ENCODE measurements at places on chromosomes 3 and 15. TPM values are rescaled to one million over a fixed set of nuclear protein-coding genes. Genes with fewer than 3 reads are reported as not detected.
A peak's percentile ranks its signal among the peaks of the same experiment; 100 is the strongest.

GRCh38 chr15:39215015-39215414, 365.9 kb upstream of the THBS1 start:
- no peak for DNase-seq

GRCh38 chr15:94858449-94858848, 627.1 kb downstream of the MCTP2 start:
- no peak for DNase-seq

- no peak for DNase-seq
Measured at GRCh38 chr3:12948891-12949711, 107.7 kb upstream of the RPL32 start.

GRCh38 chr3:32049916-32050315, 56.5 kb upstream of the GPD1L start:
- no peak for DNase-seq

DNA sequence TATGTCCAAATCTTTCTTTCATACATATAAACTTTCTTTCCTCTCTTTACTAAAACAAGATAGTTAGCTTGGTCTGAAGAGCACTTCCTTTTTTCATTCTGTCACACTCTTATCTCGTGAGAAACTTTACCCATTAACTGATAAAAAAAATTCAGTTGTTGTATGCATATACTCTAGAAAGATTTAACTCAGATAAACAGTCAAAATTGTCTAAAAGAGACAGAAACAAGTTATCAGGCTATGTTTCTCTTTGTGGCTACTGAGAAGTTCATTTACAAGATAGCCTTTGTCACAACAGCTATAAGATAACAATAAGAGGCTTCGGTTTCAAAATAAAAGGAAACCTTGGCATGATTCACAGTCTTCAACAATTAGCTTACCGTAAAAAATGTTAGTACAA, 235.7 kb upstream of the ATP10A start:
- DNase-seq, result no peak

DNA sequence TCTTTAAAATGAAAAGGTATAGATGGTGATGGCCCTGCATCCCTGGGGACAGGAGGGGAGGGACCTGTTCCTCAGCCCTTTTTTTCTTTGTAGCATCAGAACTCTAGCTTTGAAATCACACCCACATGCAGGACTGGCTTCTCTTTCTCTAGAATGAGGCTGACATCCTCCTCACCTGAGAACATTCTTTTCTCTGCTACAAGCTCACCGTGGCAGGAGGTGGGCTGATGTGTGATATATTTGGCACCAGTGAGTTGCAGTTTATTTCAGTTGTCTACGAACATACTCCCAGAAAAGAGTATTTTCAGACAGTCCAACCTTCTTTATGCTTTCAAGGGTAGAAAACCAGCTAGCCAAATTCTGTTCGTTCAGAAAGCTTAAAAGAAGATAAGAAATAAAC, 43.6 kb upstream of the RARB start:
- no peak for DNase-seq

GRCh38 chr3:3799173-3800079, at the start of gene LRRN1:
TSS of gene LRRN1 (plus strand) at chr3:3799431. CDS start at chr3:3844642, 45,211 bp downstream.
- DNase-seq, result peak; percentile 69

DNA sequence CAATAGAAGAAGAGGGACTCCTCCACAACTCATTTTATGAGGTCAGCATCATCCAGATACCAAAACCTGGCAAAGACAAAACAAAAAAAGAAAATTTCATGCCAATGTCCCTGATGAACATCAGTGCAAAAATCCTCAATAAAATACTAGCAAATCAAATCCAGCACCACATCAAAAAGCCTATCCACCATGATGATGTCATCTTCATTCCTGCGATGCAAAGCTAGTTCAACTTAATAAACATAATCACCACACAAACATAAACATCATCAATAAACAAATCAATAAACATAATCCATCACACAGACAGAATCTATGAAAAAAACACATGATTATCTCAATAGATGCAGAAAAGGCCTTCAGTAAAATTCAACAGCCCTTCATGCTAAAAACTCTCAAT, 342.1 kb downstream of the RSL24D1 start:
- no peak for DNase-seq

GRCh38 chr3:136952292-136952691, 5.5 kb upstream of the IL20RB start:
- no peak for DNase-seq

GRCh38 chr3:147038481-147038880, 367.9 kb downstream of the ZIC4 start:
- DNase-seq, result no peak

GRCh38 chr3:194756460-194756779, 70.7 kb downstream of the FAM43A start:
- DNase-seq, result no peak

RHOV gene
- total RNA-seq, result 2.7 TPM

AP3B2 gene
- total RNA-seq, result 25.7 TPM

GOLGA8S gene
- 0.11 TPM for total RNA-seq

MNS1 gene
- not detected for total RNA-seq

ADCY5 gene
- 18.5 TPM for total RNA-seq

TMEM42 gene
- total RNA-seq, result 11.2 TPM

STAB1 gene
- total RNA-seq, result 1.9 TPM
